Skin of body (tissue), 3 donors: ENCODE measurements at places on chromosomes 7 and 10. TPM values are rescaled to one million over a fixed set of nuclear protein-coding genes. Genes with fewer than 3 reads are reported as not detected.

ANKRD30A gene
- total RNA-seq, result 0.30 TPM

MYH16 gene
- not detected for total RNA-seq

KBTBD2 gene
- 48.4 TPM for total RNA-seq

C7orf25 gene
- 2.9 TPM for total RNA-seq

TDRD1 gene
- total RNA-seq, result 0.20 TPM

SNX8 gene
- 15.1 TPM for total RNA-seq

JAZF1 gene
- total RNA-seq, result 22.1 TPM

FBXO24 gene
- total RNA-seq, result 0.20 TPM

ACTL6B gene
- not detected for total RNA-seq

NUTM2B gene
- 0.30 TPM for total RNA-seq

NODAL gene
- total RNA-seq, result not detected

BLNK gene
- total RNA-seq, result 5.9 TPM

TBX20 gene
- total RNA-seq, result 0.20 TPM

DNA sequence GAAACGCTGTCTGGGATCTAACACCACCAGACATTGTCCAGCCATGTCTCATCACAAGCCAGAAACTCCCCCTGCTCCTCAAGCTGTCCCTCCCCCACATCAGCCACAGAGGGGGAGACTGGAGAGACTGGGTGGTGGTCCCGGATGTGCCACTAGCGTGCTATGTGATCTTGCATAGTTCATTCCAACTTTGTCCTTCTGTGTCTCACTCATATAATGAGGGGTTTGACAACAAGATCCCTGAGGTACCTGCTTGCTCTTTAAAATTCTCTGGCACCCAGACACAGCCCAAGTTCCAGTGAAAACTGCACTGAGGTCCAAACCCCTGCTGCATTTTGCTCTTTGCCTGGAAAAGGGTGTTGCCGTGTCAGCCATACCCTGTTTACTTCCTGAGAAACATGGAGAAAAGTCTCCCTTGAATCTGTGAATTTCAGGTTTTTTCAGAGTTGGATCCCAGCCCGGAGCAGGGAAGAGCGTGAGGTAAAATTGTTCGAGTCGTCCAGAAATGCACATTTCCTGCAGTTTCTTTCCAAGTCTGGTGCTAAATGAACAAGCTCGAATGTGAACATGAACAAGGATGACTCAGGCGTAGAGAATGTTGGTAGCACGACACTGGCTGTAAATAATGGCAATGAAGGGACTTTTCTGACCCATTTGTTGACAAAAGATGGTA lies 156.6 kb downstream of the CCDC3 start:
- peak; percentile 90 for DNase-seq

- no peak for DNase-seq
Measured at GRCh38 chr10:103202319-103202718, 9.2 kb upstream of the NT5C2 start.

GRCh38 chr10:108840944-108841343 lies 1082.4 kb downstream of the XPNPEP1 start:
- no peak for DNase-seq

GRCh38 chr10:8052341-8052955 lies 2.0 kb upstream of the GATA3 start:
- DNase-seq, result no peak

DNA sequence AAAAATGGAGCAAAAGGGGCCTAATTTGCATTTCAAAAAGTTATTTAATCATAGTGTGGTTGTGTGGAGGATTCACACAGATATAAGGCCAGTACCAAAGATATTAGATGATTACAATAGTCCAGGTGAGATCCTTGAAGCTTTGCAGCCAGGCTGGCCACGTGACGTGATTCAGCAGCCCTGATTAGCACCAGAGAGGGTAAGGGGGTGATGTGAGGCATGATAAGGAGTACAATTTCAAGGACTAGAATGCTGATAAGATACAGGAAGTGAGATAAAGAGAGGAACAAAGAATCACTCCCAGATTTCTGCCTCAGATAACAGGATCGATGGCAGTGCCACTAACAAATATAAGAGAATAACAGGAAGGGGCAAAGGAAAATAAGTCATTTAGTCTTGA lies 108.4 kb upstream of the PALS2 start:
- DNase-seq, result no peak

- no peak for DNase-seq
Measured at GRCh38 chr10:93219347-93219746, 145.7 kb downstream of the CYP26A1 start.

DNA sequence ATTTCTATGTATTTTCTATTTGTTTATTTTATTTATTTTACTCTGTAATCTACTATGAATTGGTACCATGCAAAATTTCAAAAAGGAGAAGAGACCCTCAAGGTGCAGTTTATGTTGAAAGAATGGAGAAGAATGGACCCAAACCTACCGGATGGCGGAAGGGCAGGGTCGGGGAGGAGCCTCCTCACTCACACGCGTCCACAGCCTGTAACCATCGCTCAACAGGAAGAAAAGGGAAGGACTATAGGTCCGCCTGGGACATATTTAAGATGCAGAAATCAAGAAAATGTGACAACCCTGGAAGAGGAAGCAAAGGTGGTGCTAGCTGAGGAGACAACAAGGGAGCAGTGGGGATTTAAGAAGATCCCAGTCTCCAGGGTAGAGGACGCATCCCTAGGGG lies 158.4 kb downstream of the COBL start:
- DNase-seq, result no peak

DNA sequence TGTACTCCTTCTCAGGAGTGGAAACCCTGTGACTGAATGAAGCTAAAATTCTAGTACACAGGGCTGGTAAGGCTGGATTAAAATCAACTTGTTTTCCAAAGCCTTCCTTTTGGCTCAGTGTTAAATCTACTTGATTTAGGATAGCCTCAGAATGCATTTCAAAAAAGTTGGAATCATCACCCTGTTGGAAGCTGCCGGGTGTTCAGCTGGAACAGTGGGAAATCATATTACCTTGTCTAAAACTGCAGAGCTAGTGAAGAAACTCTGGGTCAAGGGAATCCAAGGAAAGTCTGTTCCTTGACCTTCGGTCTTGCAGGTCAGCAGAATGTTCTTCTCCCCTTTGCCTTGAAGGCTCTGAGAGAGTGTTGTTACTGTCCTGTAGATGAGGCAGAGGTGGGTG lies 252.1 kb upstream of the INHBA start:
- no peak for DNase-seq

DNA sequence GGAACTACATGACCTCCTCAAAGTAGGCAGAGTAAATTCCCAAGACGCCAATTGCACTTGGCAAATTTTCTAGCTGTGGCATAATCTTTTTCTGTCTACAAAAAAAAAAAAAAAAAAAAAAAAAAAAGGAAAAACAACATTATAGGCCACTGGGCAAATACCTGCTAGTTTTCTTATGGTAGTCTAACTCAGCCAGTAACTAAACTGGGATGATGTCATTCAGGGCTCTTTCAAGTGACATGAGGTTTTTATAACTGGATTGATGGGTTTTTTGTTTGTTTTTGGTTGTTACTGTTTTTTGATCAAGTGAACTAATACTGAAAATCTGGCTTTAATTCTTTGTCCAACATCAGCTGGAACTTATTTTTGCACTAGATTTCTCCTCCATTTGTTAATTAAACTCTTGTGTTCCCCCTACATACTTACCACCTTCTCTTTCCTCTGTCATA lies 7.4 kb upstream of the VIM start:
- peak; percentile 85 for DNase-seq

GRCh38 chr10:125144206-125144605 lies 16.2 kb downstream of the CTBP2 start:
- DNase-seq, result no peak

DNA sequence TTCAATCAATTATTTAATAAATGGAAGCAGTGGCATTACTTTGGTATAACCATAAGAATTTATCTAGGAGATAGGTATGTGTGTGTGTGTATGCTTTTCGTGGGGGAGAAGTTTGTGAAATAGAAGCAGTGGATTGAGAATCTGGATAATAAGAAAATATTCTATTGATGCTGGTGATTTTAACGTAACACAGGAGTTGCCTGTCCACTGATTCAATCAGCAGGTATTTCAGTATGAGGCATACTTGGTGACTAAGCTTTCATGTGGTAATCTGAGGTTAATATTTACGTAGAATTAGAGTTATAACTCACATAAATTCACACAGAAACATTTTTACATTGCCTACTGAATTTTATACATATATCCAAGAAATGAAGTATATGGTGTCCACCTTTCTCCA lies 568.0 kb downstream of the ZWINT start:
- DNase-seq, result no peak

- DNase-seq, result peak; percentile 70
Measured at GRCh38 chr10:21732067-21732772, 198.2 kb downstream of the MLLT10 start.

GRCh38 chr7:140697447-140698143 lies 1.1 kb downstream of the NDUFB2 start:
- DNase-seq, result no peak

GRCh38 chr10:12332572-12333379 lies 16.6 kb upstream of the CAMK1D start:
- no peak for DNase-seq

GRCh38 chr10:55013318-55013717 lies 212.3 kb upstream of the PCDH15 start:
- DNase-seq, result no peak

DNA sequence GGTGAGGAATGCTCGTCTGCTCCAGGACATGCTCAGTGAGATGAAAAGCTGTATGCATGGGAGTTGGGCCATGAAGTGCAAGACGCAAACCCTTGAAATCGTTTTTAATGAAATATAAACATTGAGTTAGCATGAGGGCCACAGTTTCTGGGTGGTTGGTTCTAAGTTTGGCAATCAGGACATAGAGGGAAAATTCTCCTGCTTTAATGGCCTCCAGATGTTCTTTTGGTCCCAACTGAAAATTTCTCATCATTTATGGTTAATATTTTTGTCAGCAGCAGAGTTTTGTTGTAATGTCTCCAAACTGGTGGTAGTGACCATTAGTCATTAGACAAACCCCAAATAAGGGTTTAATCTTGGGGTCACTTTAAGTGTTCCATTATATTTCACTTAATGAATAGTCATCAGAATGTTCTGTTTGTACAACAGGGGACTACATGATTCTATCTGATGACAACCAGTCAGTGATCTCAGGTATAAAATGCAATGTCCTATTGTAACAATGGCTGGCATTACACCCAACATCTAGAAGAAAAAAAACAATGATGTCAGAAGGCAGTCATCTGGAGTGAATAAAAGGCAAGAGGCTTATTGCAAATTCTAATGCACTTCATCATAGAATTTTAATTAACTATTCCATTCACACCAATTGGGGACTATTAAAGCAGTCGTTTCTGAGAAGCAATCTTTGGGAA lies 197.4 kb downstream of the JCAD start:
- peak; percentile 47 for DNase-seq
